ENCODE measurements at places on chromosomes 3 and 15.

DNA sequence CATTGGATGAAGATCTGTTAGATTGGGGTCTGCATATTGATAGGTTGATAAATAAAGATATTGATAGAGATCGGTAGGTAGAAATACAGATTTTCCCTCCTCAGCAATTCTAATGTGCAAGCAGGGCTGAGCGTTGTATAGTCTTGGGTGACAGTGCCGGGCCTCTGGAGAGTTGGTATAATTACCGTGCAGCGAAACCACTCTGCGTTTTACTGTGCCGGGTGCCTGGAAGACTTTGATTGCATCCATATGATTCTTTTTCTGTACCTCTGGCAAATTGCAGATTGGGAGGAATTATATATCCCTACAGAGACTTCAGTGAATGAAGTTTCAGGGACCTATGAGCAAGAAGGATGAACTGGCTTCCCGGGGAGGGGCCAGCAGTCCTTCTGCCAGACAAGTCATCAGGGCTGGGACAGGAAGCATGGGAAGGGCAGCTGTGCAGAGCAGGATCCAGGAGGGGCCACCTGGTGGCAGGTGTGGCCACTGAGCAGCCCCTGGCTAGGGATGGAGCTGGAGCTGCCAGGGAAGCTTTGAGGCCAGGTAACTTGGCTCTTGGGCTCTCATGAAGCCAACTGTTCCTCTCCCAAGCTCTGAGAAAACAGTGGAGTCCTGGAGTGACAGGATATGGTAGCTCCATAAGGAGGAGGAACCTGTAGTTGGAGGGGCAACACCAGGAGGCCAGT, 132.5 kb downstream of the APBA2 start:
- DNase-seq: no peak

GRCh38 chr3:127091376-127091775, 101.6 kb upstream of the PRR23E start:
- no peak for DNase-seq

GRCh38 chr3:191120447-191121298, 78.4 kb upstream of the OSTN start:
- no peak for DNase-seq

GRCh38 chr3:14832975-14833722, 14.4 kb downstream of the FGD5 start:
- no peak for DNase-seq

DNA sequence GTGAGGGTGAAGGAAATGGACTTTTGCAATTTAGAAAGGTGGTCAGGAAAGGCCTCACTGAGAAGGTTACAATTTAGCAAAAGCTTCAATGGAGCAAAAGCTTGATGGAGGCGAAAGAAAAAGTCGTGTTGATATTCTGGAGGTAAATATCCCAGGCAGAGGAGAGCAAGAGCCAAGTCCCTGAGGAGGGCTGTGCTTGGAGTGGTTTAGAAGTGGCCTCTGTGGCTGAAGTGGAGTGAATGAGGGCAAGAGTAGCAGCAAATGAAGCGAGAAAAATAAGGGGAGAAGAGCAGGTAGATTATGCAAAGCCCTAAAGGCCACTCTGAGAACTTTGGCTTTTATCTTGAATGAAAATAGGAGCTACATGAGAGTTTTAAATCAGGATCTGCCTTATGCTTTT, 54.1 kb downstream of the GUCA1C start:
- no peak for DNase-seq

DNA sequence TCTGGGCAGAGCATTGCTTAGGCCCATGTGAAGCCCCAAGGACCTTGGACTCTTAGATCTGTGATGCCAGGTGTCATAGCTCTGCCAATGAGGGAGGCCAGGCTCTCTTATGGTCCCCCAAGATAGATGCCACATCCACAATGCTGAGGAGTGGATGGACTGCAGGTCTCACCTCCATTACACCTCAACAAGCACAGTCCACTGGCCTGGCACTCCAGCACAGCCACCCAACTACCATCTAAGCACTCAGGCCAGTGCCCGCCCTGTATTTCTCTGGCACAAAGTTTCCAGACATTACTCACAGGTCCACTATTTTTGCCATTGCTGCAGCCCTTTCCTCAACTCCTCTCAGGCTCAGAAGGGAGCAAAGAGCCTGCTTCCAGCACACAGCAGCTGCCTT, 613.5 kb upstream of the EPHA6 start:
- no peak for DNase-seq

- DNase-seq: no peak
These were observed 247.0 kb upstream of the THBS1 start for GRCh38 chr15:39333896-39334295.

DNA sequence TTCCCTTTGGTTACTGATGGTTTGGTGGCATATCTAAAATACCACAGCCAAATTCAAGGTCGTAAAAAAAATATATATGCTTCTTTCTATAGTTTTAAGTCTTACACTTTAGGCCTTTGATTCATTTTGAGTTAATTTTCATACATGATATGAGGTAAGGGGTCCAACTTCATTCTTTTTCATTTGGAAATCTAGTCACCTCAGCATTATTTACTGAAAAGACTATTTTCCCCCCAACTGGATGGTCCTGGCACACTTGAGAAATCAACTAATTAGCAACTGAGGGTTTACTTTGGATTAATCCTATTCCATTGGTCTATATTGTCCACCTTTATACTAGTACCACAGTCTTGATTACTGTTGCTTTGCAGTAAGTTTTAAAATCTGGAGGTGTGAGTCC, 26.2 kb downstream of the RHOA start:
- no peak for DNase-seq

GRCh38 chr3:12884790-12885582, 43.6 kb upstream of the RPL32 start:
- DNase-seq: no peak

- no peak for DNase-seq
These were observed 11.5 kb downstream of the RNF168 start for GRCh38 chr3:196492080-196492479.

GRCh38 chr3:42408156-42408555, 2.3 kb downstream of the LYZL4 start:
- DNase-seq: no peak

- no peak for DNase-seq
These were observed 540 bp downstream of the CCDC80 start for GRCh38 chr3:112640276-112640929.

DNA sequence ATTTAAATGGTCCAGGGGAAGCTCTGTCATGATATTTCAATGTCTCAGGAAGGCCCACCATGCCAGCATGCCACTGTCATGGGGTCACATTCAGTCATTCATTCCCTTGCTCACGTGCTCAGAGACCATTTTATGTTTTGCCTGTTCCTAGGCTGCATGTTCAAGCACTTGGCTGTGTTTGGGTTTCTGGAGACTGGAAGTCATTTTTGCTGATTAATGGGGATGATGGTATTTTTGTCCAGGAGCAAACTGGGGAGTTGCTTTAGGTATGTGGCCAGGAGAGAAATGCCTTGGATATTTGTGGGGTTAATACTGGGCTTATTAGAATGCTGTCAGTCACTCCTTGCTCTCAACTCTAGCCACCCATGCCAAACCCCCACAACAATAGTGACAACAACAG, 303.5 kb downstream of the PTPRG start:
- DNase-seq: no peak
